ENCODE measurements at places on chromosomes 11 and 22.

- no peak for DNase-seq
Measured at GRCh38 chr22:31871480-31871879, 72.9 kb upstream of the YWHAH start.

GRCh38 chr11:3153291-3153861, 11.7 kb downstream of the OSBPL5 start:
- no peak for DNase-seq

DNA sequence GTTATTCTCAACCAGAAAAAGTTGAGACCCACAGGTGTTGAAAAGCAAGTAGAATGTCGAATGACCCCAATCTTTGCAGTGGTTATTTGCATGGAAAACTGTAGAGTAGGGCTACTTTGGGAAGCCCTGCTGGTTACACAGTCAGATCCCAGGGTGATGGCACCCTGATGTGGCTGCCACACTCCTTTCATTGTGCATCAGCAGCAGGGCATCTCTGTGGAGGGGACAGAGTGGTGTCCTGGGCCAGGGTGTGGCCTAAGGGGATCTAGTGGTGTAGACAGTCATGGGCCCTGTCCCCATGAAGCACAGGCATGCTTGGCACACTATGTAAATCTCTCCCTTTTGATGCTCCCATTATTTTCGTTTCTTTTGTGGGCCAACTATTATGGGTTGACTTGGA, 199.4 kb upstream of the NAV2 start:
- DNase-seq, result no peak

GRCh38 chr11:64063777-64064176, 28.0 kb downstream of the FLRT1 start:
- no peak for DNase-seq

All from HFF-Myc (cell line).